ENCODE measurements at places on chromosomes 4 and X.

- peak; percentile 77 for DNase-seq
These were observed 29.5 kb downstream of the TAPT1 start for GRCh38 chr4:16196482-16197393.

GRCh38 chr4:32562010-32562409 is 1841.8 kb downstream of the PCDH7 start:
- DNase-seq: no peak

DNA sequence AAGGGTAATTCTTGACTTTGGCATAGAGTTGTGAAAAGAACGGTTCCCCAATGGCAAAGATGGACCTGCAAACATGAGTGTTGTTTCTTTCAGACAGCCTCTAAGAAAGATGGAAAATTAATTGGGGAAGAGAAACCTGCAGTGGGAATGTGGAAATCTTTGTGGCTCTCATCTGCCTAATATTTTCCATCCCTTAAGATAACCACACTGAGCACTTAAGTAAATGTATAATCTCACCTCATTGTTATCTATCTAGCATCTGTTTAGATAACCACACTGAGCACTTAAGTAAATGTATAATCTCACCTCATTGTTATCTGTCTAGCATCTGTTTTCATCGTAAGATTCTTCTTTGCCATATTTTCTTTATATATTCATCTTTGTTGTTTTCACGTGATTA is 149.3 kb downstream of the NWD2 start:
- DNase-seq: no peak

DNA sequence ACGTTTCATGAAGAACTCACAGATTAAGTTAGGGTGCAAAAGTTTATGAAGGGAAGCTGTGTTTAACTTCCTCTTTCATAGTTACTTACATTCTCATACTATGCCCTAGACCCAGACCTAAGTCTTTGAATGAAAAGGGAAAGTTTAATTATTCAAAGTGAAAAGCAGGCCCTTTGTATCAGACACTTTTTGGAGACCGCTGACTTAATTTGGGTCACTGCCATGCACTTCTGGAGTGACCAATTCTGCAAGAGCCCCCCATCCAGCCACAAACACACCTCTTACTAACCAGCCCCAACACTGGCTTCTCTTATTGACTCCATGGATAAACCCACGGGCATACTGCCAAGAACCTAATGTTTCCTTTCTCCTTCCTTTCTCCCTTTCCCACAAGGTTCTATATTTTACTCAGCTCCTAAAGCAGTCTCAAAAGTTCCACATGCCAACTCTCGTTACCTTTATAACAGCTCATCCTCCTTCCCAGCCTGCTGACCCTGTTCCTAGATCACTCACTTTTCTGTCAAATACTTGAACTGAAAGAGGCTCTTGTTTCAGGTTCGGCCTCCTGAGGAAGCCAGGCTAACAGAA is 34.5 kb downstream of the ABCE1 start:
- DNase-seq: peak; percentile 1

DNA sequence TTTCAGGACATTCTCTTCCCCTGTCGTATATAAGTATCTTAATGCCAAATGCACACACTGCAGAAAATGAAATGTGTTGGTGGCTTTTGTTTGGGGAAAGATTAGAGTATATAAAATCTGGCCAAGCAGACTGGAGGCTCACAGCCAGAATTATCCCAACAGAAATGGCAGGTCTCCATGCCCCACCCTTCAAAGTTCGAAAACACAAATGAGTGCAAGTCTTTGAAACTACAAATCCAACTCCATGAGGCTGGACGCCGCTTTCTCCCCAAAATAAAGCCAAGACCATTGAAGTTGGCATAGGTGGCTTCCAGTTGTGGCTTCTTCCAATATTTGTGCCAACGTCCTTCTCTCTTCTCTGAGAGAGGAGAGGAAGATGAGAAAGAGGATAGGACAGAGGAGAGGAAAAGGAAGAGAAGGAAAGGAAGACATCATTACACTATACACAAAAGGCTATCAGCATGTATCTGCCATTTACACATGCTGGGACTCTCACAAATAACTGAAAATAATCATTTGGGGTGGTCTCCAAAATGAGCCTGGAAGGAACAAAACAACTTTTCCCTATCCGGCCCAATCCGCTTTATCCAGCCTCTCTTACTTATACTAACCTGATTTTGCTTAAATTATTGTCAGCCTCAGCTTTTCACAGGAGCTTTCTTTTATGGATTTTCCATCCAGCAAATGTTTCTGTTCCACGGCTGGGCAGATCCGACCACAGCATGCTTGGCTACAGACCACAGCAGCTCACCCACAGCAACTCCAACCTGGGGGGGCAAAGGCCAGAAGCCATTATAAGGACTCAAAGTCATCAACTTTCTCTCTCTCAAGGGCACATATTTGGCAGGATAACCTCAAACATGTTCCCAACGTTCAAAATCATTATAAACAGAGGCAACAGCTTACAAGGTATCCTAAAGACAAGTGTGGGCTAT is 71.7 kb downstream of the APBB2 start:
- no peak for DNase-seq

DNA sequence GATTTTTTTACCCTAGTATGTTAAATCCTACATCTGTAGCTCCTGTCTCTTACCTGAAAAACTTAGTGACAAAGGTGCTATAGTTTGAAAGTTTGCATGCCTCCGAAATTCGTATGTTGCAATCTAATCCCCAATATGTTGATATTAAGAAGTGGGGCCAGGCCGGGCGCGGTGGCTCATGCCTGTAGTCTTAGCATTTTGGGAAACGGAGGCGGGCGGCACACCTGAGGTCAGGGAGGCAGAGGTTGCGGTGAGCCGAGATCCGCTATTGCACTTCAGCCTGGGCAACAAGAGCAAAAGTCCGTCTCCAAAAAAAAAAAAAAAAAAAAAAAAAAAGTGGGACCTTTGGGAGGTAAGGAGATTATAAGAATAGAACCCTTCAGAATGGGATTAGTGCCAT is 471.3 kb upstream of the TECRL start:
- no peak for DNase-seq

DNA sequence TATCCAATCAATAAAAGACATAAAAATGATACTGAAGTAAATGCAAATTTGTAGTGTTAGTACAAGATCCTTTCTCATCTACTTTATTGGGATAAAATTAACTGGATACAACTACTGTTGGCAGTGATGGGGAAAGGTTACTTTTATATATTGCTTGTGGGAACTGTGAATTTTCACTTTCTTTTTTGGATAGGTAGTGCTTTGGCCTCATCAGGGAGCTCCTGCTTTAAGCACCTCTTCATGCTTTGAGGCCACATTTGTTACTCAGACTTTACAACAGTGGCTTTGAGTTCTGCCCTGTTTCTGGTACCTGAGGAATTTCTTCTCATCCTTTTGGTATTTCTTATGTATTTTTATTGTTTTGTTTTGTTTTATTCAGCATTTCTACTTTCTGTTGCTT is 316.8 kb upstream of the ZCCHC13 start:
- DNase-seq: no peak

DNA sequence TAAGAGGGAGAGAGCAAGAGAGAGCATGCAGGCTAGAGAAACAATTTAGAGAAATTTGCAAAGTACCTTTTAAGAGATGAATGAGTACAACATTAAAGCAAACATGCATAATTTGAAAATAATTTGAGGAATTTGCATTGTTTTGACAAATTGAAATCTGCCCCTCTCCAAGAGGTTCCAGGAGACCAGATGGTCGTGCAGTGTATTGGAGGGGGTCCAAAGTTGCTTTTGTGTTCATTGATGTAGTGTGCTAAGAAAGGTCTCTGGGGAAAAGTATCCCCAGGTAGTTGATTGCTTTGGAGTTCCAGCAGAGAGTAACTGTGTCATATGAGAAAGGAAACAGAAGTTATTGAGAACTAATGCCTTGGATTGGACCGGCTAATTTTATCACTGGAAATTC is 635.0 kb upstream of the TENM3 start:
- peak; percentile 18 for DNase-seq

GRCh38 chrX:134957836-134958235 is 33.0 kb upstream of the SMIM10 start:
- DNase-seq: no peak

- DNase-seq: no peak
These were observed 78.9 kb downstream of the MBNL3 start for GRCh38 chrX:132409780-132410556.

DNA sequence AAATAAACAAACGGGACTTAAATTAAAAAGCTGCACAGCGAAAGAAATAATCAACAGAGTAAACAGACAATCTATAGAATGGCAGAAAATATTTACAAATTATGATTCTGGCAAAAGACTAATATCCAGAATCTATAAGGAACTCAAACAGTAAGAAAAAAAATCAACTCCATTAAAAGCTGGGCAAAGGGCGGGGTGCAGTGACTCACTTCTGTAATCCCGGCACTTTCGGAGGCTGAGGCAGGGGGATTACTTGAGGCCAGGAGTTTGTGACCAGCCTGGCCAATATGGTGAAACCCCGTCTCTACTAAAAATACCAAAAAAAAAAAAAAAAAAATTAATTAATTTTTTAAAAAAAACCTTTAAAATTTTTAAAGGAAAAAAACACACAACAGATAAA is 109.0 kb downstream of the ATP11C start:
- no peak for DNase-seq

DNA sequence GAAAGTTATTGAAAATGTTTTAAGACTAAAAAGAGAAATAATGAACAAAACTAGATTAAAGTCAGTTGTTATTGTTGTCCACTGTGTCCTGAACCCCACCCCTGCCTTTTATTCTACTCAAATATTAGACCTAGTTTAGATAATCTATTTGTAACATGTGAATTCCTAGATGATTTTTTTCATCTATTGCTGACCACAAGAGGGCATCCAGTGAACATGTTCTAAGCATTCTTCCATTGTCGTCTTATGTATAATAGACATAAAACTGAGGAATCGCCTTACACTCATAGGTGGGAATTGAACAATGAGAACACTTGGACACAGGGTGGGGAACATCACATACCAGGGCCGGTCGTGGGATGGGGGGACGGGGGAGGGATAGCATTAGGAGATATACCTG is 36.4 kb upstream of the HPRT1 start:
- peak; percentile 24 for DNase-seq

DNA sequence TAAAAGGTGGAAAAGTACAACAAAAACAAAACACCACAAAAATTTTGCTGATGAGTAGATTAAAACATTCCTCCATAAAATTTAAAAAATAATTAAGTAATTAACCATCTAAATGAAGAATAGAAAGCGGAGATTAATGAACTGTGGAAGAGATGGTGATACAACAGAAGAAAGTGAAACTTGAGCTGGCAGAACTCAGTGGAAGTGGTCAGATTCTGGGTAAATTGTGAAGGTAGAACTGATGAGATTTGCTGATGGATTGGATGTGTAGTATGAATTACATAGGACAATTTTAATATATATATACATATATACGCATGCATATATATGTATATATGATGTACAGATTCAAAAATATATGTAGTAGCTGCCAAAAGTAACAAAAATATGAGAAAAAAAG is 73.9 kb downstream of the AMOT start:
- no peak for DNase-seq

DNA sequence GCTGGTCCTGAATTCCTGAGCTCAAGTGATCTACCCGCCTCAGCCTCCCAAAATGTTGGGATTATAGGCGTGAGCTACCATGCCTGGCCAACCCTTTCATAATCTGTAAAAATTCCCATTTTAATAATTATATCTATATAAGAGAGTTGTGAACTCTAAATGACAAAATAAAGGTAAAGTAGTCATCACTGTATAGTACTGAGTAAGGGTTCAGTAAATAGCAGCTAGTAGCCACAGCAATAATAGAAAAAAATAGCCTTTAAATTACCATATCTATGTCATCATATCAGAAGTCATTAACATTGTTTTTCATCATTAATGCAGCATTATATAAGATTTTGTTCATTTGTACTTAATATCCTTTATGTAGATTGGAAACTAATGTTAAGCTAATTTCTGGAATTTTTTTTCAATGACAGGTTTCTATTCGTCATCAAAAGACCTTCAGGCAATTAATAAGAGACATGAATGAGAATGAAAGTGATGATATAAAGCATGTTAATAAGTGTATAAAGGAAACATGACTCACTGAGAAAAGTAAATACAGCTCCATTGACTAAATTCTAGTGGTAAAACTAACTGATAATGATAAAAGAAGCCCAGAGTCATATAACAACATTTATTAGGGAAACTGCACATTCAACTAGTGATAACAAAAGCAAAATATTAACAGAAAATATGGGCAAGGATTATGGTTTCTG is 85.9 kb upstream of the UGT8 start:
- DNase-seq: no peak

DNA sequence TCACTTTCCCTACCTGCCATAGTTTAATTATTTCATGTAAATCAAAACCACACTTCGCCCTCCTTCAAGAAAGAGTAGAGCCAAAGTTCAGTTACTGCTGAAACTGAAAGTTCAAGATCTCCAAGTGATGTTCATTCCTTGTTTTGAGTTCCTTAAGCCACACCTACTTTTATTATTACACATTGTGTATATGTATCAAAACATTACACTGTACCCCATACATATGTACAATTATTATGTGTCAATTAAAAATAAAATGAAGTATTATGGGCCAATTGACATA is 892.3 kb upstream of the NDST4 start:
- no peak for DNase-seq

GRCh38 chr4:109977854-109978501 is 65.3 kb downstream of the EGF start:
- DNase-seq: peak; percentile 8

DNA sequence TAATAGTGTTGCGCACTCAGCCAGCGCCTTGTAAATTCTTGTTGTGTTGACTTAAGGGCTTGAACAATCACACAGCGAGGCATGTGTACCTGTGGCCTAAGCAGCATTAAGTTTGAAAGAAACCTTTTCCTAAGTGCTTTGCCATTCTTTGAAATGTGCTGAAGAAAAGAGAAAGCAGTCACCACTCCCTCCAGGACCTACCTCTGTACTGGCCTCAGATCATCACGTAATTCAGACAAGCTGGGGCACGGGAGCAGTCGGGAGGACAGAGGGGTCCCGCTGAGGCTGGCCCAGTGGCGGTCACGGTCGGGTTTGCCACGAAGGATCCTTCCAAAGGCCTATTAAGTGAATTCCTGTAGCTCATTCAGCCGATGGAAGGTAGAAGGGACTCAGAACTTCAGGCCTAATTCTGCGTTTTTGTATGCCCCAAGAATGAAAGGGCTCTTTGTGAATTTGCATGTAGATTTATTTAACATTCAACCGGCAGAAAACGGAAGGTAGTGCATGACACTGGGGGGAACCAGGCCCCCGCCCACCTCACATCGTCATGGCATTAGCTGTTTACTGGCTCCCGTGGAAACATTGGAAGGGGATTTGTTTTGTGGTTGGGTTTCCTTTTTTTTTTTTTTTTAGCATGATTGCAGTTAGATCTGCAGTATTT is 106.3 kb downstream of the TRAPPC11 start:
- DNase-seq: no peak

- DNase-seq: no peak
These were observed 64.0 kb downstream of the COX18 start for GRCh38 chr4:73005514-73005913.

DNA sequence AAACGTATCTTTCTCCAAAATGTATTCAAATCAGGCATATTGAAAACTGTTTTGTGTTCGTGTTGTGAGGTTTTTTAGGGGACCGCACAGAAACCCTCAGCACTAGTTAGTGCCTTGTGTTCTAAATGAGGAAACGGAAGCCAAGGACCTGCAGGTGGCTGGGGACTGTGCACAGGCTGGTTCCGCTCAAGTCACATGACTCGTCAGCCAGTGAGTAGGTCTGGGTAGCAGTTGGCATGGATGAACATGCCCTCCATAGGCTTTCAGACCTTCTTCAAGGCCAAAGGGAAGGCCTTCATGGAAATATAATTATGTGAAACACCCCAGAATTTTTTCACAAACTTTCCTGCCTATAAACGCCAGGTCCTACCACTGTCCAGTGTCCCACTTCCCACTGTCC is 1.3 kb upstream of the F11 start:
- no peak for DNase-seq

GRCh38 chrX:131739823-131740222 is 195.9 kb downstream of the OR13H1 start:
- no peak for DNase-seq
